ENCODE measurements at places on chromosomes 4 and X.
A peak's percentile ranks its signal among the peaks of the same experiment; 100 is the strongest.

GRCh38 chrX:120262859-120263708 lies 12.5 kb downstream of the ZBTB33 start:
- no peak for DNase-seq

DNA sequence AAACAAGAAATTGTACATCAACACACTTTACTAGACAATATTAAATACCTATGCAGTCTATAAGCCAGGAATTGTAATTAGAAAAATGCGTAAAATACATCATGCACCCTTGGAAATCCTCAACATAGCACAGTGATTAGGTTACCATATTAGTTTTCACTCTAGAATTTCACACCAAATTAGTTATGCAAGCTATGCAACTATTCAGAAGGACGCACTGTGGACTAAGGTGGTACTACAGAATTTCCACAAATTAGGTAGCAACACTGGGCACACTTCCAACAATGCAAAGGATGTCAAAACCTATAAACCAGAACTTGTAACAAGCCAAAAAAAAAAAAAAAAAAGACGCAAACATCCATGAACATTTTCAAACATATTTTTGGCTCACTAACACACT lies 71.1 kb upstream of the ZCCHC13 start:
- DNase-seq, result no peak

DNA sequence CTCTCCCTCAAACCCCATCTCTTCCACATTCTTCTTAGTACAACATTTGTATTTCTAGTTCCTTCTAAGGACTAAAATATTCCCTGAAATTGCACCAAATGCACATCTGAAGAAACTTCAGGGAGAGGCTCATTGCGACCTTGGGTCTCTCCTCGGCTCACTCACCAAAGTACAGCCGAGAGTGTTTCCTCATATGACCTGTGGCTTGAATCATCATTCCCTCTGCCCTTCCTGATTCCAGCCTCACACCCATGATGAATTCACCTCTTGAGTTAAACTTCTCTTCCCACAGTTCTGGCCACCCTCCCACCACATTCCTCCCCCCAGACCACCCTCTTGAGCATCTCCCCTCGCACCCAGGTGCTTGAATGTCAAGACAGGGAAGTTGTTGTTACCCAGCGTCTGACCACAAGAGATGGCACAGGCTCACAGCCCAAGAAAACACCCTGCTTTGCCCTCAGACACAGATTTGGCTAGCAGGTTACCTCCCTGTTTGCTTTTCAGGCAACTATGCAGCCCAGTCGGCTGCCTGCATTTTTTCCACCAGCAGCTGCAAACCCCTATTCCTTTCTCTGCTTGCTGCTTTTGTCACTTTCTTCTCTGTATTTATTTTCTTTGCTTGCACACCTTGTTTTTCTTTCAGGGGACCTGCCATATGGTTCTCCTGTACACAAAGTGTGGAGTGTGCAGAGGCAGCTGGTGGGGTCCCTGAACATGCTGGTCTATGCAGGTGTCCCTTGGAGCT lies 214.8 kb downstream of the SPATA18 start:
- DNase-seq, result no peak

DNA sequence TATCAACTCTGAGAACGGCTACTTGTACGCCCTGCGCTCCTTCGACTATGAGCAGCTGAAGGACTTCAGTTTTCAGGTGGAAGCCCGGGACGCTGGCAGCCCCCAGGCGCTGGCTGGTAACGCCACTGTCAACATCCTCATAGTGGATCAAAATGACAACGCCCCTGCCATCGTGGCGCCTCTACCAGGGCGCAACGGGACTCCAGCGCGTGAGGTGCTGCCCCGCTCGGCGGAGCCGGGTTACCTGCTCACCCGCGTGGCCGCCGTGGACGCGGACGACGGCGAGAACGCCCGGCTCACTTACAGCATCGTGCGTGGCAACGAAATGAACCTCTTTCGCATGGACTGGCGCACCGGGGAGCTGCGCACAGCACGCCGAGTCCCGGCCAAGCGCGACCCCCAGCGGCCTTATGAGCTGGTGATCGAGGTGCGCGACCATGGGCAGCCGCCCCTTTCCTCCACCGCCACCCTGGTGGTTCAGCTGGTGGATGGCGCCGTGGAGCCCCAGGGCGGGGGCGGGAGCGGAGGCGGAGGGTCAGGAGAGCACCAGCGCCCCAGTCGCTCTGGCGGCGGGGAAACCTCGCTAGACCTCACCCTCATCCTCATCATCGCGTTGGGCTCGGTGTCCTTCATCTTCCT lies 2.7 kb downstream of the PCDH10 start:
- DNase-seq, result no peak

- DNase-seq, result peak; percentile 50
Observed at GRCh38 chrX:38804682-38805431, 3.6 kb downstream of the MID1IP1 start.

DNA sequence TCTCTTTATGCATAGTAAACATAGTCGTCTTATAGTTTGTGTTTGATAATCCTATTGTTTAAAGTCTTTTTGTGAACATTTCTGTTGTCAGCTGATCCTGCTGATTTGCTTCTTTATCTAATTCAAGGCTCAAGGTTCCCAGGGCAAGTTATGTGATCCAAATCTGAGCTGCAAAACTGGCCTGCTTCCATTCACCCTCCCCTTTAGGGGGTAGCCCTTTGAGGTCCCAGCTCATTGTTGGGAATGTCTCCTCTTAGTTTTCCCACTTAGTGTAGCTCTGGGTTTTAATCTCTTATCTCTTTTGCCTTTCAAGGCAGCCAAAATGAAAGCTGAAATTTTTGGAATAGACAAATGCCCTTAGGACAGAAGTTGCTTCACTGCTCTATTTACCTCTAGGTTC lies 40.2 kb upstream of the MAGED1 start:
- DNase-seq, result no peak

- no peak for DNase-seq
Observed at GRCh38 chr4:156169011-156169410, 215.3 kb upstream of the CTSO start.

DNA sequence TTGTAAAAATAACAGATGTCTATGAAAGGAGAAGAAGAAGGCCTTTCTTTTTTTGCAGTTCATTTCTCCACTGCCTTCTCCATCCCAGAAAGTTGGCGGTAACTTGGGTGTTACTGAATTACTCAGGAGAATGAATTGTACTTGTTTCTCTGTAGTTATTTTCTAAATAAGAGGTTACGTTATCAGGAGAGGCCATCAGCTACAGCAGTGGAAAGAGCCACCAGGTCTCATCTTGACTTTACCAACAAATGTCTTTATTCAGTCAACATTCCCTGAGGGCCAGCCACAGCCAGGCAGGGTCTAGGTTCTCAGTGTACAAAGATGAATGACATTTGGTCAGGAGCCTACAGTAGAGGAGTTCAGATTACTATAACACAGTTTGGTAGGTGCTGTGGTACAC lies 8.1 kb downstream of the HADH start:
- no peak for DNase-seq

DNA sequence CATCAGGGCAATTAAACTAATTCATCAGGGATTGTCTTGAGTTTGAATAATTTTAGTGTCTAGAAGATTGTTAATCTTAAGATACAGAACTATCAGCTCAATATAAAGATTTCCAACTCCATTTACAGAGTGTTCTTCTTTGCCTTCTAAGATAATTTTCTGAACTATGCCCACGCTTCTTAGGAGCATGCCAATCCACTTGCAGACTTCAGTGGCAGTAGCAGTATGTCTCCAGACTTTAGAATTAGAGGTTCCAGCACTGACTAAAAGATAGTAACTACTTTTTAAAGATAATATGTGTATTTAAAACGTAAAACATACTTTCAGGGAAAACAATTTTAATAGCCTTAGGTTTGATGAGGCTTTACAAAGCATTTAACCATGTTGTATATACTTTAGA lies 34.2 kb upstream of the GALNT7 start:
- no peak for DNase-seq

GRCh38 chr4:113878668-113879067 lies 100.8 kb downstream of the ARSJ start:
- DNase-seq, result peak; percentile 33

GRCh38 chr4:135166661-135167060 lies 965.1 kb upstream of the PABPC4L start:
- DNase-seq, result no peak

DNA sequence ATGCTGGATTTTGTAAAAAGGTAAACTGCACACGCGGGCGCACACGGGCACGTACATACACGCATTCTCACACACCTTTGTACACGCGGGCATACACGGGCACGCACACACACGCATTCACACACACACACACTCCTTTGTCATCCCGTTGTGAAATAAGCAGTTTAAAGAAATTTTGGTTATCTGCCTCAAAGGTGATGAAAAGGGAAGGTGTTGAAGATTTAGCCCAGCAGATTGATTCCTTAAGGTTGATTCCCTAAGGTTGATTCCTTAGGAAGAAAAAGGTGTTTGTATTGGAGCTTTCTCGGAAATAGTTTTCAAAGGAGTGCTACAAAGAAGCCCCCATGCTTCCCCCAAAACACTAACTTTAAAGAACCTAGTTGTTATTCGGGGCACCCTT lies 693 bp downstream of the ATP10D start:
- peak; percentile 17 for DNase-seq

- DNase-seq, result no peak
Observed at GRCh38 chrX:48522291-48522690, 683 bp downstream of the EBP start.

DNA sequence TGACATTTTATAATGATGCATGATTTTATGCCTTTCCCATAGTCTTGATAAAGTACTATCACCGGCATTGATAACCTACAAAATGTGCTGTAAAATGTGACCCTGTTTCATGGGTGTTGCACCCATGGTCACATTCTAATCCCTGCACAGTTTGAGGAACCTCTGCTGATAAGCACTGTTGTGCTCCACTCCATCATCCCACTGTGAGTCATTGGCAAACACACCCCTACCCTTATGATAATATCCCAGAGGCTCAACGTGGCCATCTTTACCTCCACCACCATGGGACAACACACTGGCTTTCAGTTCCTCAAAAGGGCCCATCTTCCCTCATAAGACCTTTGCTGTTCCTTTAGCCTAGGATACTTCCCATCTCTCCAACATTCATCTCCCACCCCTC lies 32.0 kb upstream of the SGMS2 start:
- DNase-seq, result no peak

- no peak for DNase-seq
Observed at GRCh38 chr4:150581641-150582051, 305 bp upstream of the MAB21L2 start.

GRCh38 chr4:18798123-18798522 lies 776.6 kb upstream of the LCORL start:
- no peak for DNase-seq

- DNase-seq, result no peak
Observed at GRCh38 chr4:94852616-94853015, 94.9 kb downstream of the BMPR1B start.
